ENCODE measurements at places on chromosomes 6 and 20.

DNA sequence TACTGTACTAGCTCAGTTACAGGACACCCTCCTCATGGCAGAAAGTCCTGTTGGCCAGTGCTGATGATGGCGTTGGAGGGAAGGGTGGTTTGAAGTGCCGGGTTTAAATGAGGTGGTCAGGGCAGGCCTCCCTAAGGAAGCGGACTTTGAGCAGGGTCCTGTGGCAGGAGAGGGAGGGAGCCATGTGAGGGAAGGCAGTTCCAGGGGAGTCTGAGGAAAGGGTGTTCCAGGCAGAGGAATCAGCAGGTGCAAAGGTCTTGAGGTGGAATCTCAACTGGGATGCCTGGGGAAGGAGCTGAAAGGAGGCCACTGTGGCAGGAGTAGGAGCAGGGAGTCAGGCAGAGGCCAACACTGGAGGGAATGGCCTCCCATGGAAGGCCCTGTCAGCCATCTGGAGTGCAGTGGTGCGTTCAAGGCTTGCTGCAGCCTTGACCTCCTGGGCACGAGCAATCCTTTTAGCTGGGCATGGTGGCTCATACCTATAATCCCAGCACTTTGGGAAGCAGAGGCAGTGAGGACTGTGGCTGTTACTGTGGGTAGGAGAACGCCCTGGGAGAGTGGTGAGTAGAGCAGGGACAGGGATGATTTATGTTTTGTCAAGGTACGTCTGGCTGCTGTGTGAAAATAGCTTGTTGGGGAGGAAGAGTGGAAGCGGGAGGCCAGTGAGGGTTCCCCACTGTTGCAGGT is 26.2 kb downstream of the VSTM2L start:
- no peak for DNase-seq

GRCh38 chr20:36563374-36563773 is 10.0 kb upstream of the TGIF2 start:
- DNase-seq: no peak

DNA sequence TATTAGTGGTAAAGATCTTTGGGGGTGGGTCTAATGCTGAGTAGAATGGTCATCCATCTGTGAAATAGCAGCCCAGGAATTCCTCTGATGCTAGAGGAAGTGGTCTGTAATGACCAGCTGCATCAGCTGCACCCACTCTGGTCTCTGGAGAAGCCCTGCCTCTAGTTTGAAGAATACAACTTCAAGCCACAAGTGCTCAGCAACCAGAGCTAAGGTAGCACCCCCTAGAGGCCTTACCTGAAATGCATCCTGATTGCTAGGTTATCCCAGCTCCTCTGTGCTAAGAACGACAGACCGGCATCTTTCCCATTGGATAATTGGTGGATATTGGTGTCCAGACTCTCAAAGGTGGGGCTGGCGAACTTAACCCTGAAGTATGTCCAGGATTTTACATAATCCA is 58.2 kb downstream of the DNAH8 start:
- no peak for DNase-seq

DNA sequence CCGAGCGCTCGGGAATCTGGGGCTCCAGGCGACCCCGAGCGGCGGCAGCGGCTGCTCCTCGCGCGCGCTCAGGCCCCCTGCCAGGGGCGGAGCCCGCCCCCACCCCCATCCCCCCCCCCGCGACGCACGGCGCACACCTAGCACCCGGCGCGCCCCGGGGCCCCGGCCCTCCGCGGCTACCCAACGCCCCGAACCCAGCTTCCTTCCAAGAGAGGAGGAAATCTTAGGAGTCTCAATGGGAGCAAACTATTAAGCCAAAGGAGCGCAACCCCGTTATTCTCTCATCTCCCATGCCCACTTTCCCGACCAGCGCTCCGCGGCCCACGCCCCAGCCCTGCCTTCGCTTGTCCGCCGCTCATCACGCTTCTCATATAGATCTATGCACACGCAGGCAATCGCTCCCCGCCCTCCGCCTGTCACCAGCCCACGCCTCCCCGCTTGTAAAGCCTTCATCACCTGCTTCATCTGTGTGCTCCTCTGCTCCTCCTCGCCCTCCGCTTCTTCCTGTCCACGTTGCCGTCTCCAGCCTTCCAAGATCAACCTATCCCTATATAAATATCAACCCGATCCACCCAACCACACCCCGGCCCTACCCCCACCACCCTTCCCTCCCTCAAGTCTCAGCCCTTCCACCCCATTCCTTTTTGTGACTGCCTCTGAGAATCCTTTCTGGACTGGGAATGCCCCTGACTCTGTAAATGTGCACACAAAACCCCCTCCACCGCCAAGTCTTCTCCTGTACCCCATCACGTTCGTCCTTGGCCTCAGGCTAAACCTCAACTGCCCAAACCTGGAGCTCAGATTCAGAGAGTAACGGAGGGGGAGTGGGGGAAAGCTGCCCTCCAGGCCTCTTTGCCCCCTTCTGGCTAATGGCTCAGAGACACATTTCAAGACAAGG is at the start of gene DLK2:
DLK2 (minus strand) TSS at position 18 of the 898 bp plus-strand sequence. CDS start 723 bp downstream, outside the sequence.
- peak; percentile 17 for DNase-seq

- no peak for DNase-seq
These were observed 40.0 kb upstream of the SMAP1 start for GRCh38 chr6:70627500-70628254.

GRCh38 chr20:62728028-62728780 is 19.6 kb downstream of the NTSR1 start:
- peak; percentile 57 for DNase-seq

DNA sequence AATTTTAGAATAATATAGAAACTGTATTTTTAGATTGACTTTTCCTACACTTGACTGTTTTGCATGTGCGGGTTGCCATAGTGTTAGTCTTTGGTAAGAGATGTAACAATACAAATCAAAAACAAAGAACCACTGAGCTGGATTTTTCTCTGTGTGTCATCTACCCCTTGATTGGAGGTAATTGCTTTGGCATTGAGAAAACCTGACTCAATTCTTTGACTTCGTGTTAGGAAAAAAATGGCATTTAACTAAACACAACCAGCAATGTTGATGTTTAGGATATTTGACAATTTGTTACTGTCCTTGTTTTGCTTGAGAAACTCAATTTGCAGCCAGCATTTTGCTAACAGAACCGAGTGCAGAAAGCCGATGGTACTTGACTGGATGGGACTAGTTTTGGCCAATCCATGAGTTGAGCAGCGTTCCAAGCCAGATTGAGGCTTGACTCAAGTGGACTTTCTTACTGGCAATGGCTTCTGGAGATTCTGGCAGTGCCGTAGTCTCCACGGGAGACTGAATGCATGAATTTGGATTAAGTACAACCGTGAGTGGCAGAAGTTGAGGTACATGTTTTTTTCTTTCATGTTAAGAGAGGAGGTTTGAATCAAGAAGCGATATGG is 17.1 kb downstream of the TPBG start:
- DNase-seq: no peak

GRCh38 chr6:136646377-136646776 is 96.2 kb upstream of the MAP7 start:
- DNase-seq: no peak
